ENCODE measurements at places on chromosomes 12 and 14.

GRCh38 chr14:71231521-71232393 is 324.5 kb downstream of the PCNX1 start:
- DNase-seq, result no peak

- no peak for DNase-seq
Measured at GRCh38 chr14:51988221-51988620, 1.1 kb upstream of the RTRAF start.

GRCh38 chr12:9925705-9926393 is 6.3 kb downstream of the CLEC2A start:
- no peak for DNase-seq

GRCh38 chr12:97616946-97617345 is 154.3 kb downstream of the RMST start:
- no peak for DNase-seq

DNA sequence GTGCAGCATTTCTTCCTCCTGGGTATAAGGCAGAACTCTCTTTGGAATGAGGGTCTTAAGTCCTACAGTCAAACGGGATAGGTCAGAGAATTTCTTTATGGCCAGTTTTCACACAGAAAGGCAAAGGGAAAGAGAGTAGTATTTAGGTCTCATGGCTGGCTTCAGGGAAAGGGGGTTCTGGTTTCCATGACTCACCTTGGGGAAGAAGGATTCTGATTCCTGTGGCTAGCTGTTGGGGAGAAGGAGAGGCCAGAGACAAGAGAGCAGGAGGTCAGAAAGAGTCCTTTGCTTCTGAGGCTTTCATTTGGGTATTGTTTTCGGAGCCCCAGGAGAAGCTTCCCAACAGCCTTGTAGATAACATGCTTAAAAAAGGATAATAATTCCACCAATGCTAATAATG is 332.5 kb downstream of the NPAS3 start:
- DNase-seq, result no peak

Measured in activated naive CD4-positive, alpha-beta T cell (primary cell).